CD4-positive, alpha-beta memory T cell (primary cell): ENCODE measurements at places on chromosomes 5 and 9.

DNA sequence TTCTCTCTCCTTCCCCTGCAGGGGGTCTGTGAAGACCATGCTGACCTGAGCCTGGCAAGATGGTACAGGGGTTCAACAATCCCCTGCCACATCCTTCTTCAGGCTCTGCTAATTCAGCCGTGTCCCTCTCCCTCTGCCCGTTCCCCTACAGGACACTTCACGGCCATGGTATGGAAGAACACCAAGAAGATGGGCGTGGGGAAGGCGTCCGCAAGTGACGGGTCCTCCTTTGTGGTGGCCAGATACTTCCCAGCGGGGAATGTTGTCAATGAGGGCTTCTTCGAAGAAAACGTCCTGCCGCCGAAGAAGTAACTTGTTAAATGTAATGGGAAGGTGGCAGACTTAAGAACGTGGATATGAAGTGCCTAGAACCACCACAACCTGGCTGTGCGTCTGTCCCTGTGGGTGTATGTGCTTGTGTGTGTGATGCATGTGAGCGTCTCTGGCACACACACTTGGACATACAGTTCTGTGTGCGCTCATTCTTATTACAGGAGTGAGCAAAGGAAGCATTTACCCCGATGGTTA lies 6.9 kb upstream of the CCIN start:
- no peak for DNase-seq

GRCh38 chr5:1415059-1415425 lies 30.2 kb downstream of the SLC6A3 start:
- no peak for DNase-seq

DNA sequence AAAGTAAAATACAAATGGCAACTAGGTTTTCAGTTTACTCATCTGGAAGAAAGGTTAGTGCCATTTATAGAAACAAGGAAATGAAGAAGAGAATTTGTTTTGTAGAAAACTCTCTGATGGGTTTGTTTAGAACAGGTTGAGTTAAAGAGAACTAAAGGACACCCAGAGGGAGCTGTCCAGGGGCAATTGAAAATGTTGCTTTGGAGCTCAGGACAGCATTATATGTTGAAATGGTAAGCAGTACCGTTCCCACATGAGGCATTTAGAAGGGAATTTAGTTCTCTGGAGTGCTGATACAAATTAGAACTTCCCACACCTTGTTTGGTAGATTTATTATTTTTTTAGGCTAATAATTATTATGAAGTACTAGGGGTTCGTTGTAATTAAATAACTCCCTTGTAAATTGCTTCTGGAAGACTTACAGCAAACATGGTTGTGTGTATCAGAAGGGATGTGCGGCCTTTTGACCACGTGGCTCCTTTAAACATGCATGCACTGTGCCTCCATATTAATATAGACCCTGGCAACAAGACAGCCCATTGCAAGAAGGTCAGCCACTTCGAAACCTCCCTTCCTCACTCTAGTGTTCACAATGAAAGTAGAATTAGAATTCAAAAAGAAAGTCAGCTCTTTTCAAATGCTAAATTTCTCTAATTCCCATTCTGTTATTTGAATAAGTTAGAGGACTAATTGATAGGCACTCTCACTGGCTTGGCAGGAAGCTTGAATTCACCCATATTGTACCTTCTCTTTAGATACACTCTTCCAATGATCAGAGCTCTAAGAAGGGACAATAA lies 71.7 kb downstream of the ZNF462 start:
- DNase-seq = no peak

DNA sequence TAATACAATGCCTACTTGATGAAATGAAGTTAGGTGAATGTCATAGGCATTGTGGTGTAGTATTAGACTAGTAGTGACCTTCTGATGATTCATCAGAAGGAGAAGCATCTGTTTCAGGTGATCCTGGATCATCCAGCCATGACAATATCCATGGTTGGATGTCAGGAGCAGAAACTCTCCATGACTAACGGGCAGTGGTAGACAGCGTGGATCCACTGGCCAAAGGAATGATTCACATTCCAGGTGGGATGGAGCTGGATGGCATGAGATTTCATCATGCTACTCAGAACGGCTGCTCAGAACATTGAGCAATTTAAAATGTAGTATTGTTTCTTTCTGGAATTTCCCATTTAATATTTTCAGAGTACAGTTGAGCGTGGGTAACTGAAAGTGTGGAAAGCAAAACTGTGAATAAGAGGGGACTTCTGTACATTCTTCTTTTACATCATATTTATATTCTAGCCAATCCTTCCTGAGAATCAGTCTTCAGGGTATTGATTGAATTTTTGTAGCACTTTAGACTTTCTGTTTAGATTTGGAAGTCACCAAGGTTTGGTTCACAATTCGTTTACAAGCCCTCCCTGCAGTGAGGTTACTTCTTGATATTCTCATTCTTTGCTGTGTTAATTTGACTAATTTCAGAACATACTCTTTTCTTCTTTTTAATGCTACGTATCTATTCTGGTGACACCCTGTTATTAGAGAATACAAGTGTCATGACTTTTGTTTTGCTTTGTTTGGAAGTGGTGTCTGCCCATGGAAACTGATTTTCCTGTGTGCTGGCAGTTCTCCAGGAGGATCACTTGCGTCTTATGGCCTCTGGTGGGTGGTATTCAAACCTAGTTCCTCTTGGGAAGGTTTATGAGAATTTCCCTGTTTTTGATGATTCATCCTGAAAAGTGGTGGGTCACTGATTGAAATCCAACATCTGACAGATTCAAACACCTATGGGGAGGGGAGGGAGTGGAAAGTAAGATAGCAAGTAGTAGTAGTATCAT lies 12.2 kb upstream of the CLINT1 start:
- no peak for DNase-seq

GRCh38 chr9:12766357-12766756 lies 8.5 kb upstream of the LURAP1L start:
- DNase-seq = no peak

- DNase-seq = no peak
Measured at GRCh38 chr5:1226839-1227581, 1.8 kb downstream of the SLC6A18 start.

GRCh38 chr5:143642791-143643190 lies 169.2 kb upstream of the HMHB1 start:
- DNase-seq = no peak

DNA sequence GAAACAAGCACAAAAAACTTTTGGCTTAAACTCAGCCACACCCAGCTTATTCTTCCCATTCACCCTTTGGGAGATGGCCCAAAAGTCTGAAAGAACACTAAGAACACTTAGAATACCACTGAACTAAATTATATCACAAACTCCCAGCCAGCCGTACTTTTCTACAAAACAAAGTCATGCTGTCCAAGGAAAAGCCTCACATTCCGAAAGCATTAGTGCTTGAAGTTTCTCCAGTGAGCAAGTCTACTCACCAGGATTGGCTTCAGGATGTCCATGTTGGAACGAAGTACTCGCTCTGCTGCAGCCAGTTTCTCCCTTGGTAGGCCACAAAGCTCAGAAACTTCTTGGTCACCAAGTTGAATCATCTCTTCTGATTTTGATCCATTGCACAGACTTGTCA lies 69.7 kb downstream of the ABCA1 start:
- DNase-seq = no peak
